ENCODE measurements at places on chromosomes 11 and 22. TPM values are rescaled to one million over a fixed set of nuclear protein-coding genes. Genes with fewer than 3 reads are reported as not detected.

- H3K4me1 ChIP-seq: no peaks in the 10 kb centered on the region
- H3K4me3 ChIP-seq: no peak overlapping the region
- DNase-seq: no peak
- no peaks in the 10 kb centered on the region for H3K27me3 ChIP-seq
- no peak overlapping the region for H3K27ac ChIP-seq
Observed at GRCh38 chr22:34842630-34843029, 223.3 kb upstream of the ISX start.

GRCh38 chr11:117134431-117134830 lies 9.7 kb upstream of the PAFAH1B2 start:
- no peak overlapping the region for H3K27ac ChIP-seq
- no peak for DNase-seq
- H3K36me3 ChIP-seq: no peaks in the 10 kb centered on the region
- H3K27me3 ChIP-seq: no peaks in the 10 kb centered on the region

DNA sequence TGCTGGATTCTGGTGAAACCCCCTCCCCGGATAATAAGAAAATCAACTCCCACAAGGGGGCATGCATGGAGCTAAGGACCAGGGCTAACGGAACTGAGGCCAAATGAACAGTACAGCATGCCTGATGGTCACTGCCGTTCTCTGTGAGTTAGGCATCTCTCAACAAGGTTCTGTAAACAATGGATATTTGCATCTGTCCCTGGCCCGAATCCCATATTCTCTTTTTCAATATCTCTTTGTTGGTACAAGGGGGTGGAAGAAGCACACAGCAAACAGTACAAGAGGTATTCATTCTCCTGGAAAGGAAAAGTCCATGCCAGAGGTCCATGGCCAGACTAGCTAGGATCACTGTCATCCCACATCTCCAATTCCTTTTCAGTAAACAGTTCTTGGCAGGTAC lies 32.2 kb upstream of the APOA1 start:
- H3K4me3 ChIP-seq: no peak overlapping the region
- H3K27me3 ChIP-seq: no peaks in the 10 kb centered on the region
- no peak for DNase-seq

DNA sequence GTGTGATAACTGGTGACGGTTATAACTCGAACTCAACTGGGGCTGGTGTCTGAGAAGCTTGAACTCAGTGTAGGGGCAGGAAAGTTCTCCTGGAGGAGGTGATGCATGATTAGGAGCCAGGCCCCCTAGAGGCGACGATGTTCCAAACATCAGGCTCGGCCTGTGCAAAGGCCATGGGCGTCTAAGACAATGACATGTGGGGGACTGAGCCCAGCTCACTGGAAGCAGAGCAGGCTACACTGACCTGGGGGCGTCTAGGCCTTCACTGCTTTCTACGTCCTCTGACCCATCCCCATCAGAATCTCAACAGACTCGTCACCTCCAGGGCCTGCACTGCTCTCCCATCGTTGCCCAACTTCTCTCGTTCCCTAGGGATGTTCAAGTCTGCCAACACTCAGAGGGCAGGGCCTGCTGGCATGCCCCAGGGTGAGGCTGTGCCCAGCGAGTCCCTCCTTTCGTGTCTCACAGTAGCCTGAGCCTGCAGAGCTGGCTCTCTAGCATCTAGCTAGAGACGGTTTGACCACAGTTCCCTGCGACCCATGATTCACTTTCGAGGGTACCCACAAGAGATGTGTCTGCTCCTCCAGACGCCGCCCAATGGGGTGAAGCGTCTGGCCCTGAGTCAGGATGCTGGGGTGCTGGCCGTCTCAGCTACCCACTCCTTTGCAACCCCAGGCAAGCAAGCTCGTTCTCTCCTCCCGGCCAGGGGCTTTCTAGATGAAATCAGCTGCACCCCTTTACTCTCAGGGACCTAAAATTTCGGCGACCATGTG lies 1.1 kb upstream of the ATG16L2 start:
- H3K4me1 ChIP-seq: peaks cover 36% of the 10 kb centered on the region
- H3K36me3 ChIP-seq: peaks cover 6% of the 10 kb centered on the region
- H3K27me3 ChIP-seq: no peaks in the 10 kb centered on the region
- H3K27ac ChIP-seq: peak overlapping the region; percentile 94

- H3K4me1 ChIP-seq: peaks cover 10% of the 10 kb centered on the region
- H3K27ac ChIP-seq: no peak overlapping the region
- DNase-seq: peak; percentile 40
- peaks cover 4% of the 10 kb centered on the region for H3K36me3 ChIP-seq
- H3K4me3 ChIP-seq: no peak overlapping the region
- H3K27me3 ChIP-seq: no peaks in the 10 kb centered on the region
Observed at GRCh38 chr22:26568207-26568706, 21.7 kb downstream of the TPST2 start.

DNA sequence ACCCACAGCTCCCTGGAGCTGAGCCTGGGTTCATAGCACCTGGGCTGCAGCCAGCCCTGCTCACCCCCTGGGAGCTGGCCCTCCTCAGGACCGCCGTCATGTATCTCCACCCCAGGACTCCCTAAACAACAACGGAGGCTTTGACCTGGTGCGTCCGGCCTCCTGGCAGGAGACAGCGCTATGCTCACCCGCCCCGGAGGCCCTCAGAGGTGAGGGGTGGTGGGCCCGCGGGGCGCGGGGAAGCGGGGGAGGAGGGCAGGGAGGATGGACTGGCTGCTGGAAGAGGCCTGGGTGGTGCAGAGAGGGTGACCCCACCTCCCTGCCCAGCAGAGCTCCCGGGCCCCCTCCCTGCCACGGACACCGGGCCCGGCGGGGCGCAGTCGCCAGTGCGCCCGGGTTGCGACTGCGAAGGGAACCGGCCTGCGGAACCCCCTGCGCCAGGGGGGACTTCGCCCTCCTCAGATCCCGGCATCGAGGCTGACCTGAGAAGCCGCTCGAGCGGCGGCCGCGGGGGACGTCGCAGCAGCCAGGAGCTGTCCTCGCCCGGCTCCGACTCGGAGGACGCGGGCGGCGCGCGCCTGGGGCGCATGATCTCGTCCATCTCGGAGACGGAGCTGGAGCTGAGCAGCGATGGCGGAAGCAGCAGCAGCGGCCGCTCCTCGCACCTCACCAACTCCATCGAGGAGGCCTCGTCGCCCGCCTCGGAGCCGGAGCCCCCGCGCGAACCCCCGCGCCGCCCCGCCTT lies 3.1 kb downstream of the MAPK8IP2 start:
- peaks cover 29% of the 10 kb centered on the region for H3K4me1 ChIP-seq
- DNase-seq: no peak
- no peak overlapping the region for H3K27ac ChIP-seq
- no peaks in the 10 kb centered on the region for H3K27me3 ChIP-seq
- H3K4me3 ChIP-seq: no peak overlapping the region

DNA sequence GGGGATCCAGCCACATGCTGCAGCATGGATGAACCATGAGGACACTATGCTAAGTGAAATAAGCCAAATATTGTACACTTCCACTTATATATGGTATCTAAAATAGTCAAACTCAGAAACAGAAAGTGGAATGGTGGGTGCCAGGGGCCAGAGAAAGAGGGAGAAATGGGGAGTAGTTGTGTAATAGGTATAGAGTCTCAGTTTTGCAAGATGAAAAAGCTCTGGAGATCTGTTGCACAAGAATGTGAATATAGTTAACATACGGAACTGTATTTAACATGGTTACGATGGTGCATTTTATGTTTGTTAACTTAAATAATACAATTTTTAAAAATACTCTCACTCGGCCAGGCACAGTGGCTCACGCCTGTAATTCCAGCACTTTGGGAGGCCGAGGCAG lies 21.2 kb downstream of the GDPD5 start:
- no peaks in the 10 kb centered on the region for H3K27me3 ChIP-seq
- H3K36me3 ChIP-seq: no peaks in the 10 kb centered on the region
- no peak overlapping the region for H3K4me3 ChIP-seq
- peaks cover 15% of the 10 kb centered on the region for H3K4me1 ChIP-seq

DNA sequence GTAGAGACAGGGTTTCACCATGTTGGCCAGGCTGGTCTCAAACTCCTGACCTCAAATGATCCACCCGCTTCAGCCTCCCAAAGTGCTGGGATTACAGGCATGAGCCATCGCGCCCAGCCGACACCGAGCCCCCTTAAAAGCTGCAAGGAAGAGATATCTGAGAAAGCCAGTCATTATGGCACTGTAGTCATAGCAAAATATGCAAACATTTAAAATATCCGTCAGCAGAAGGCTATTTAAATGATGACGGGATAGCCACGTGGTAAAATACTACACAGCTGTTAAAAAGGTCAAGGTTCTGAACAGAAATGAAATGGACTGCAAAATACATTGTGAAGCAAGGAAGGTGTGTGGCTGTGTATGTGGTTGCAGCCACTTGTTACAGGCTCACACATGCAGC lies 6.4 kb upstream of the CCDC88B start:
- H3K27me3 ChIP-seq: no peaks in the 10 kb centered on the region
- H3K36me3 ChIP-seq: peaks cover 3% of the 10 kb centered on the region
- no peak overlapping the region for H3K27ac ChIP-seq

DNA sequence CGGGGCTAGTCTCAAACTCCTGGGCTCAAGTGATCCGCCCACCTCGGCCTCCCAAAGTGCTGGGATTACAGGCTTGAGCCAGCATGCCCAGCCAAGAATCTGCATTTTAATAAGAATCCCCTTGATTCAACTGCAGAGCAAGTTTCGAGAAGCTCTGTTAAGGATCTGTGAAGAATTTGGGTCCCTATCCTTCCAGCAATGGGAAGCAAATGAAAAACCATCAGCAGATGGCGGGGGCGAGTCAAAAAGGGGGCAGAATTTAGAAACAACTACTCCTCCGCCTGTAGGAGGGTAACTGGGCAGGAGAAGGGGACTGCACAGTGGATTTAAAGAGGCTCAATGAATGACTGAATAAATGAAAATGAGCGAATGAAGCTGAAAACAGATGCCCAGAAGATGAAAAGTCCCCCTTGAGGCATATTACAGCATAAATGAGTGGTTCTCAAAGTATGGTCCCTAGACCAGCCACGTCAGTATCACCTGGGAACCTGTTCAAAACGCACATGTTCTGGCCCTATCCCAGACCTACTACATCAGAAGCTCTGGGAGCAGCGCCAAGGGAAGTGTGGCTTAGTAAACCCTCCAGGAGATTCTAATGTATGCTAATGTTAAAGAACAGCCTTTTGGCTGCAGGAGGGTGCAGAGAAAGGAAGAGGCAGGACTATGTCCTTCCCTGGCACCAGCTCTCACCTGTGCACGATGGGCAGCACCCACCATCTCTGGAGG lies 15.0 kb downstream of the VWCE start:
- H3K27me3 ChIP-seq: no peaks in the 10 kb centered on the region
- no peak overlapping the region for H3K4me3 ChIP-seq
- H3K36me3 ChIP-seq: peaks cover 34% of the 10 kb centered on the region
- no peak overlapping the region for H3K27ac ChIP-seq

DNA sequence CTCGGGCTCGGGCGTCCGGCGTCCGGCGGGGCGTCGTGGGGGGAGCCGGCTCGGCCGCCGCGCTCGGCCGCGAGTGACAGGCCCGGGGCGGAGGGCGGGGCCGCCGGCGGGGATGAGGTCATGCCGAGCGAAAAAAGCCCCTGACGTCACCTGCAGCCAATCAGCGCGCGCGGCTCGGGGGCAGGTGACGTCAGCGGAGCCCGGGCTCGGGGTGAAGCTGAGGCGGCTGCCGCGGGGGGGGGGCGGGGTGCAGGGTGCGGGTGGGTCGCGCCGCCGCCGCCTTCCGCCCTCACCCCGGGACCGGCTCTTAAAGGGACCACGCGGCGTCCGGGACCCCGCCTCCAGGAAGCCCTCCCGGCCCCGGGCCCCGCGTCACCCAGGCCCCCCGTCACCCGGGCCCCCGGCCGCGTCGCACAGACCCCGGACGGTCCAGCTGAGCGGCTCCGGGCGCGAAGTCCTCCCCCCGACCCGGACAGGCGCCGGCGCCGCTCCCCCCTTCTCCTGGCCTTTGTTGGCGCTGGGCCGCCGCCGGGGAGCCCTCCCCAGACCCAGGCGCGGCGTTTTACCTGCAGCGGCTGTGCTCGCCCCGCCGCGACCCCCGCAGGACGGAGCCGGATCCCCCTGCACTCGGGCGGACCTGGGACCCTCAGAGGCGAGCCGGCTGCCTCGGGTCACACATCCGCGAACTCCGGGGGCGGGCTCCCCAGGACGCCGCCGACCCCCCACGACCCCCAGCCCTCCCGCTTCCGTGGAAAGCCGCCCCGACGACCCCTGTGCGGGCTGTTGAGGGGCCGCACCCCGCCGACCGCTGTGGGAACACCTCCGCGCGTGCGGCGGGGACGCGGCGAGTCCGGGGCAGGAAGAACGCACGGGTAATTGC lies at the start of gene DUSP8:
DUSP8 (minus strand) TSS at position 75 of the 880 bp plus-strand sequence. CDS start 6,445 bp downstream, outside the sequence.
- peaks cover 16% of the 10 kb centered on the region for H3K27me3 ChIP-seq
- peak within 1 kb of the TSS; percentile 41 for H3K4me3 ChIP-seq
- H3K4me1 ChIP-seq: peaks cover 59% of the 10 kb centered on the region
- H3K27ac ChIP-seq: peak within 1 kb of the TSS; percentile 40
- DNase-seq: peak; percentile 96

DNA sequence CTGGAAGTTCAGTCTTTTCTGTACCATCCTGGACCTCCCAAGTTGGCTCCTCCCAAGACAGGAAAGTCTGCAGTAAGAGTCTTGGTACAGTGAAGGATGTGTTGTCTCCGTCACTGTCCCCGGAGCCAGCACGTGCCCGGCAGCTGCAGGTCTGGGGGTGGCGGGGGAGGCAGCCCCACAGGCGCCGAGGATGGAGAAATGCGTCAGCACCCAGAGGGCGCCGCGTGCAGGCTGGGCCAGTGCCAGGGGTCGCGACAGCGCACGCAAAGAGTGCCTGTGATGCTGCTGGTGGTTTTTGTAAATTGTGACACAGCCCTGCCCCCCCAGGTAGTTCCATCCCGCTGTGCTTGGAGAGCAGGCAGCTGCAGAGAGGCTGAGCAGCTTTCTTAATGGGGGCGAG lies 1200.5 kb downstream of the BRD1 start:
- H3K27ac ChIP-seq: no peak overlapping the region
- H3K4me3 ChIP-seq: no peak overlapping the region
- H3K27me3 ChIP-seq: no peaks in the 10 kb centered on the region
- peaks cover 52% of the 10 kb centered on the region for H3K36me3 ChIP-seq
- H3K4me1 ChIP-seq: peaks cover 67% of the 10 kb centered on the region

- peaks cover 11% of the 10 kb centered on the region for H3K27me3 ChIP-seq
- H3K4me3 ChIP-seq: no peak overlapping the region
- H3K36me3 ChIP-seq: no peaks in the 10 kb centered on the region
- H3K4me1 ChIP-seq: peaks cover 9% of the 10 kb centered on the region
Observed at GRCh38 chr11:108596701-108597100, 3.1 kb upstream of the EXPH5 start.

DNA sequence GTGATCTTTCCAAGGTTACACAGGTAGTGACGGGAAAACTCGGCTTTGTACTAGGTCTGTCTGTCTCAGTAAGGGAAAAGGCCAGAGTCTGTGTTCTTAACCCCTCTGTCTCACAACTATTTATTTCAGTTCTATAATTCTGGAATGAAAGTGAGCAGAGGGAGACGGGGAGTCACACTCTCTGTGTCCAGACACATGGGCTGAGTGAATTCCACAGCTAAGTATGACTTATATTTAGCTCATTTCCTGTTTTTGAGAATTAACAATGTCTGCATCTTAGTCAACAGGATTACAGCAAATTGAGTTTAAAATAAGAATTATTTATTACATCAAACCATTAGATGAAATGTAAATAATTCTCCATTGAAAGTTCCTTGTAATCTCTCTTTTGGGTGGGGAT lies 62.5 kb upstream of the OR4B1 start:
- H3K4me1 ChIP-seq: no peaks in the 10 kb centered on the region
- DNase-seq: no peak
- H3K27me3 ChIP-seq: no peaks in the 10 kb centered on the region
- no peak overlapping the region for H3K4me3 ChIP-seq
- H3K27ac ChIP-seq: no peak overlapping the region
- peaks cover 25% of the 10 kb centered on the region for H3K36me3 ChIP-seq

Gene CD3G
- 0.17 TPM for total RNA-seq

Gene TMEM191B
- total RNA-seq: 3.8 TPM

Gene KCNC1
- 19.3 TPM for total RNA-seq

Gene LMO1
- total RNA-seq: 1.8 TPM

Gene BARX2
- 0.10 TPM for total RNA-seq

Gene IGF2
- 558 TPM for total RNA-seq

Gene C11orf16
- total RNA-seq: 0.99 TPM

Gene HEPN1
- not detected for total RNA-seq

Gene TUBA8
- 5.5 TPM for total RNA-seq

Gene NXPE1
- not detected for total RNA-seq

Gene KRTAP5-1
- not detected for total RNA-seq

Data from spinal cord (tissue), 10 donors.